ENCODE measurements at places on chromosomes 16 and 17.
A peak's percentile ranks its signal among the peaks of the same experiment; 100 is the strongest.

- no peak for DNase-seq
These were observed 591 bp downstream of the YPEL3 start for GRCh38 chr16:30095166-30096078.

DNA sequence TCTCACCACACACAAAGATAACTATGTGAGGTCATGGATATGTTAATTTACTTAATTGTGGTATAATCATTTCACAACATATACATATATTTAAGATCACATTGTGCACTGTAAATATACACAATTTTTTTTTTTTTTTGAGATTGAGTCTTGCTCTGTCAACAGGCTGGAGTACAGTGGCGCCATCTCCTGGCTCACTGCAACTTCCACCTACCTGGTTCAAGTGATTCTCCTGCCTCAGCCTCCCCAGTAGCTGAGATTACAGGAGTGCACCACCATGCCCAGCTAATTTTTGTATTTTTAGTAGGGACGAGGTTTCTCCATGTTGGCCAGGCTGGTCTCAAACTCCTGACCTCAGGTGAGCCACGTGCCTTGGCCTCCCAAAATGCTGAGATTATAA, 11.5 kb upstream of the PRSS54 start:
- peak; percentile 27 for DNase-seq

DNA sequence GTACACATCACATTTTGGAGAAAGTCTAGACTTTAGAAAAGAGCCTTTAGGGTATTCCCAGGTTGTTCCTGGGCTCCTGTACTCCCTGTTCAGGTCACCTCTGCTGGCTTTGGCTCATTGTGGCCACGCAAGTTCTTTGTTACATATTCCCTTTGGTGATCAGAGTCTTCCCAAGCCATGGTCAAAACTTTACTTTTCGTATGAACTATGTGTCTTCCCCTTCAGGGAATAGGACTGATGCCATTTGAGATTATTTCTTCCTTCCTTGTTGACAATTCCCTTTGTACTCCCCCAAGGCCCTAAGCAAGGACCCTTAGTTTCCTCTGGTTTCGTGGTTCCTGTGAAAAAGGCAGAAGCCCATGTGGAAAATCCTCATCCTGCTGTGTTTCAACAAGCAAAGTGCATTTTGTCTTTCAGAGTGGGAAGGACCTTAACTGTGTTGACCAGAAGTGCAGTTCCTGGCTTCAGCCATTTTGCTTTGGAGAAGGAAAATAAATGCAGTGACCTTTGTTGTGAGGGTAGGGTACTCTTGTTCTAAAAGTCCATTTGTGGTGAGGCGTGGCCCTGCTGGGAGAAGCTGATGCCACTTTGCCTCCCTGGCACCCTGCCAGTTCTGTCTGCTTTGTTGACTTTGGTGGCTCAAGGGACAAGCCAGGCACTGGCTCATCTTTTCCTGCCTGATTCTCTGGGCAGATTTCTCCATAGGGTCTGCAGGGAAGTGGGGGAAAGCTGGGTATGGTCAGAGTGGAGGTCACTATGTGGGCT, 55.1 kb downstream of the ZNRF1 start:
- peak; percentile 6 for DNase-seq

GRCh38 chr17:62717889-62718288, 90.2 kb downstream of the MARCHF10 start:
- no peak for DNase-seq

DNA sequence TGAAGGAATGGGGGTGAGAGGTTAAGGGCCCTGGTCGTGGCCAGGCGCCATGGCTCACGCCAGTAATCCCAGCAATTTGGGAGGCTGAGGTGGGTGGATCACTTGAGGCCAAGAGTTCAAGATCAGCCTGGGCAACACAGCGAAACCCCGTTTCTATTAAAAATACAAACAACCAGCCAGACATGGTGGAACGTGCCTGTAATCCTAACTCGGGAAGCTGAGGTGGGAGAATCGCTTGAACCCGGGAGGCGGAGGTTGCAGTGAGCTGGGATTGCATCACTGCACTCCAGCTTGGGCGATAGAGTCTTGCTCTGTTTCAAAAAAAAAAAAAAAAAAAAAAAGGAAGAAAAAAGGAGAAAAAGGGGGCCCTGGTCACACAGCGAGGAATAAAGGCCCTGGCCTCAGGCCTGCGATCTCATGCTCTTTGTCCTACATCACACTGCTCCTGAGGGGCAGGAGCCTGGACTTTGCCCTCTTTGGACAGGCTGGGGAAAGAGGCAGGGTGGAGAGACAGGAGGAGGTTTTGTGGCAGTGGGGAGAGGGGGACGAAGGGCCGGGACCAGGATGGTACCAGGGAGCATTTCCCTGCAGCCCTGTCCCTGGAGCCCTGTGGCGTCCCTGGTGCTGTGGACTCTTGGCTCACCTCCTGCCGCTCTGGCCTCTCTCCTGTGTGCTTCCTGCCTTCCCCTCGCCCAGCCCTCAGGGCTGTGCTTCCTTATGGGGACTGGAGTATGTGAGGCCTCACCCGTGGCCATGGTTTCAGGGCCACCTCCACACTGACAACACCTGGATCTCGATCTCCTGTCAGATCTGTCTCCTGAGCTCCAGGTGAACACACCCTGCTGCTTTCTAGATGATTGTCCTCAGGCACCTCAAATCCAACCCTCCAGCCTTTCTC, 19.7 kb upstream of the SLC25A19 start:
- no peak for DNase-seq

- DNase-seq: no peak
These were observed 716.9 kb downstream of the KCNJ18 start for GRCh38 chr17:22409160-22409751.

DNA sequence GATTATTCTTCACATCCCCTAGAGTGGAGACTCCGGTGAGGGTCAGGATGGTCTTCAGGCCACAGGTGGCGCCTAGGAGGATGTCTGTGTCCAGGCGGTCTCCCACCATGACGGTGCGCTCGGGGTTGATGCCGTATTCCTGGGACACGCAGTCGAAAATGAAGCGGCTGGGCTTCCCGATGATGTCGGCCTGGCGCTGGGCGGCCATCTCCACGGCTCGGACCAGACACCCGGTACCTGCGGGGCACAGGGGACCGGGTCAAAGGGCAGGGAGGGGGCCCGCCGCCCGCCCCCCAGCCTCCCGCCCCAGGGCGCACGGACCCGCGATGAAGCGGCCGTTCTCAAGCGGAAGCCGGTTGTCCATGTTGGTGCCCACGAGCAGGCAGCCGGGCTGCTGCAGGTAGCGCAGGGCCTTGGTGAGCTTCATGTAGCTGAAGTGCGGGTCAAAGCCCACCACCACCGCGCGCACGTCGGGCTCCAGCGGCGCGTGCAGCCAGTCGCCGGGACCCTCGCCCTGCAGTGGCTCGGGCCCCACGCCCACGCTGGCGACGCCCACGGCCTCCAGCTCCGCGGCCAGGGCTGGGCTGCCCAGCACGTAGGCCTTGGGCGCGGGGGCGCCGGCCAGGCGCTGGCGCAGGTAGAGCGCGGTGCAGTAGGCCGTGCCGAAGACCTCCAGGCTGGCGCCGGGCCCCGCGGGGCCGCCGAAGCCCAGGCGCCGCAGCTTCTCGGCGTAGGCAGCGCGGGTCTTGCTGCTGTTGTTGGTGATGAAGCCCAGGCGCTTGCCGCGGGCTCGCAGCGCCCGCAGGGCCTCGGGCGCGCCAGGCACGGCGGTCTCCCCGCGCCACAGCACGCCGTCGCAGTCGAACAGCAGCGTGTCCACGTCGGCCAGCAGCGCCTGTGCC, 572 bp downstream of the PGP start:
- DNase-seq: peak; percentile 27

- DNase-seq: no peak
These were observed 1.0 kb upstream of the HLF start for GRCh38 chr17:55263569-55264277.

All from adipocyte (in vitro differentiated cells).